ENCODE measurements at places on chromosomes 7 and 10.

GRCh38 chr7:123784263-123784662, 35.5 kb upstream of the WASL start:
- DNase-seq = no peak

- DNase-seq = no peak
These were observed 155.6 kb downstream of the ARHGAP21 start for GRCh38 chr10:24568042-24568441.

DNA sequence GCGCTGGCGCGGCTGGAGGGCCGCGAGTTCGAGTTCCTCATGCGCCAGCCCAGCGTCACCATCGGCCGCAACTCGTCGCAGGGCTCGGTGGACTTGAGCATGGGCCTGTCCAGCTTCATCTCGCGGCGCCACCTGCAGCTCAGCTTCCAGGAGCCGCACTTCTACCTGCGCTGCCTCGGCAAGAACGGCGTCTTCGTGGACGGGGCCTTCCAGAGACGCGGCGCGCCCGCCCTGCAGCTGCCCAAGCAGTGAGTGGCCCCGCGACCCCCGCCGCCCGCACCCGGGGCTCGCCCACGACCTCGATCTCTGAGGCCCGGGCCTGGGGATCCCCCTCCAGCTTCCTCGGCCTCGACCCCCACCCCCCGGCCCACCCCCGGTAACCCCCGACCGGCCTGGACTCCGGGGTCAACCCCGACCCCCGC, 537 bp downstream of the FOXK1 start:
- DNase-seq = no peak

DNA sequence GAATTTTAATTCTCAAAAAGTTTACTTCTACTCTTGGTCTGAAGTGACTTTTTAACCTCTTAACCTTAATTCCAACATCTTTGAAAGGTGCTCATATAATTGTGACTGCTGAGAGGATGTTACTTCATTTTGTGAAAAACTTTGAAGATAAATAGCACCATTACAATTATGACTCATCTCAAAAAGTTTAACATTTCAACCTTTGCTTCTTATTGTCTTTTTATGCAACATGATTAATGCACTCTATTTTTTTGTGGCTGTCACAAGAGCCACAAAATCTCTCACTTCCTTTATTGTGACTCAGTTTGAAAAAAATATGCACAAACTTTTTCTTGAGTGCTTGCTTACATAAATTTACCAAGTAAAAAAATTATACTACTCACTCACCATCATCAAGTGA, 383.1 kb downstream of the LRRTM3 start:
- DNase-seq = no peak
